ENCODE measurements at places on chromosomes 3 and 15.

DNA sequence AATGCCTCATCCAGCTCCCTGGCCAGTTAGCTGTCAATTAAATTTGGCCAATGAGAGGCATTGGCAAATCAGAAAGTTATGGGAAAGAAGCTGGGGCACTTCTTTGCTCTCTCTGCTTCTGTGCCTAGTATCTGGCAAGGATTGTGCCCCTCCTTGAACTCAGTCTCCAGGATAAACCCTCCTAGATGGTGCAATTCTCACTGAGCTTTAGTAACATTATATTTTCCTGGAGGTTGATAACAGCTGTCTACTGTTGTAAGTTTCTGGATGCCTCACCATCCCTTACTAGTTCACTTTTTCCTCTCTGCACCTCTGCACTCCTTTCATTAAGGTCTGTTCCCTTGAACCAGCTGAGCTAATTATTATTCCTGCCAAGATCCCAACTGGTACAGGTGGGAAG is 329.5 kb downstream of the MFSD1 start:
- DNase-seq, result no peak

GRCh38 chr3:190458040-190458439 is 8.3 kb upstream of the TMEM207 start:
- no peak for DNase-seq

DNA sequence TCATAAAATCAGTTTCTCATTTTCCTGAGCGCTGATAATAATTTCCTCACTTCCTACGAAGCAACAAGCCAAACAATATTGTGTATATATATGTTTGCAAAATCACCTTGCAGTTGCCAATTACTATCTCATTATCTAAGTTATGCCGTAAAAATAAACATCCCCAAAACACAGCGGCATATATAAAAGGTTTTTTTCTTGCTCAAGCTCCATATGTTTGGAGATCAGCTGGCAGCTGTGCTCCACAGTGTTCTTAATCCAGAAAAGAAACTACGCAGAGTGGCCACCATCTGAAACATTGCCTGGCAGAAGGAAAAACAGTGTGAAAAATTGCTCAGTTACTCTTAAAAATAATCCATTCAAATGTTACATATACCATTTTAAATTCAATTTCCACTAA is 951.4 kb downstream of the PLOD2 start:
- DNase-seq, result no peak

GRCh38 chr3:33211444-33211843 is 7.2 kb downstream of the SUSD5 start:
- no peak for DNase-seq

- no peak for DNase-seq
These were observed 7.6 kb downstream of the ONECUT1 start for GRCh38 chr15:52782514-52782913.

Measured in hematopoietic multipotent progenitor cell (in vitro differentiated cells).